Stimulated activated CD8-positive, alpha-beta memory T cell treated with anti-CD3 and anti-CD28 coated beads, Interleukin-15, amount 100 ng/mL, for 4 hours (primary cell): ENCODE measurements at places on chromosomes 3 and 15.

- DNase-seq, result no peak
These were observed 117.1 kb upstream of the TJP1 start for GRCh38 chr15:29939404-29939803.

DNA sequence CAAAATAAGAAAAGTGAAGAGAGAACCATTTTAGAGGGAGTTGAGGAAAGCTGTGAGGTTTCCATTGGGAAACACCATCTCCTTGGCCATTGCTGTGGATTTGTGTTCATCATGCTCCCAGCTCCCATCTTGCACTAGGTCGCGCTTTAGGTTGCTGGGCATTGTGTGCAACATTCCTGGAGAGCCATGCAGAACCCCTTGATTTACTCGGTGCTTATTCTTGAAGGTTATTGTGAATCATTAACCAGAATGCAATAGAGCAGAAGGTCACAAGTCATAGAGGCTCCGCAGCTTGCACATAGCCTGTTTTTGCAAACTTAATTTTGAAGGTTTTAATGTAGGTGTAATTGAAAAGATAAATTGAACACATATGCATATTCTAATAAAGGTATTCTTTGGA is 239.2 kb upstream of the IL12A start:
- DNase-seq, result no peak

DNA sequence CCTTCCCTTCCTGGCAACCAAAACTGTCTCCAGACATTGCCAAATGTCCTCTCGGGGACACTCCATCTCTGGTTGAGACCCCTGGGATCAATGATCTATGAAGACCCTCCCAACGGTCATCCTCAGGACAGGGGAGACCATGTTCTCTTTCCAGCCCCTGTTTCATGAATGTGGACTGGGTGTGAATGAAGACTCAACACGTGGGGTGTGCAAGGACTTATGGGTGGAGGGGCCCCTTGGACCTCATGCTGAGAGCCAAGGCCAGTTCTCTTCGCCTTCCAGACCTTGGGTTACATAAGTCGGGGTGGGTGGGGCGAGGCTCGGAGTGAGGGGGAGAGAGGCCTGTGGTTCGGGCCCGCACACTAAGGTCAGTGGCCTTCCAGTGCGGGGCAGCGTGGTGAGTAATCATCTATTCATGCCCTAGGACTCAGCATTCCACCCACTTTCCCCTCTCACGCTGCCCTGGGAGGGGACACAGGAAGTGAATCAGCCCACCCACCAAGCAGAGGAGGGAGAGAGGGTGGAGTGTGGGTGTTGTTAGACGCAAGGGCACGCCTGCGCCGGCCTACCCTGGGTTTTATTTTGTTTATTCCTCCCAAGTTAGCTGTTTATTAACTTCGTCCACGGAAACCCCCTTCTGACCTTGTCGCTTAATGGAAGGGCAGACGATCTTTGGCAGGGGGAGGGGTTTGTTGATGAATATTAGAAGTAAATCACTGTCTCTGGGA is 6.7 kb downstream of the PAQR5 start:
- DNase-seq, result no peak

- DNase-seq, result no peak
These were observed 27.8 kb upstream of the AP4E1 start for GRCh38 chr15:50880651-50881114.

GRCh38 chr3:46900356-46900755 is 22.8 kb downstream of the PTH1R start:
- DNase-seq, result no peak

DNA sequence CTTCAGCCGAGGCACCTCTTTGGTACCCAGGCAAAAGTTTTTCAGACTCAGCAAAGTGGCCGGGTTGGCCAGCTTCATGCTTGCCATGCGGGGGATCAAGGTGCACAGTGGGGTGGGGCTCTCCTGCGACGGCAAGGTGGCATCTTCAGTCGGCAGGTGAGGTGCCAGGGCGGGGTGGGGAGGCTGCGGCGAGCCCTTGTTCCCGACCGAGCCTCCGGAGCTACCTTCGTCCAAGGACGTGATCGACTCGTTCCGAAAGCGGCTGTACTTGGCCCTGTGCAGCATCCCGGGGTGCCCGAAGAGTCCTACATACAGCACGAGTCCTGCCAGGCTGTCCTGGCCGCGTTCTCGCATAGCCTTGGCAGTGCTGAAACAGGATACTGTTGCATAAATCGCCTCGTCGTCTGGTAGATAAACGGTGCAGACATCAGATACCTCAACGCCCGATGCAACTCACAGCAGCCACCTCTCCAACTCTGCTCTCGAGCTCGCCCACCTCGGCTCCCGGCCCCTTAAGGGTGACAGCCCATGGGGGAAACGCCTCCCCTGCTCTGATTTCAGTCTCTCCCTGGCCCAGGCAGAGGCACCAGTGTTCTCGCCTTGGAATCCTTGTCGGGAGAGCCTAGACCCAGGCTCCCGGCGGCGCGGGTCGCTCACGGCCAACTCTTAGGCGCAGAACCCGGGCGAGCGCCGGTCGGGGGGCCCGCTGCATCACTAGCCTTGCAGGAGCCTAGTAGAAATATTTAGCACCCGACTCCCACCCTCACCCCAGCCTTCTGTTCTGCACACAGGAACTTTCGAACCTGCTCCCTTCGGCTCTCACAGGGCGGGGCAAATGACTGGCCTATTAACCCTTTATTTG is 826 bp downstream of the SHC4 start:
- DNase-seq, result no peak

DNA sequence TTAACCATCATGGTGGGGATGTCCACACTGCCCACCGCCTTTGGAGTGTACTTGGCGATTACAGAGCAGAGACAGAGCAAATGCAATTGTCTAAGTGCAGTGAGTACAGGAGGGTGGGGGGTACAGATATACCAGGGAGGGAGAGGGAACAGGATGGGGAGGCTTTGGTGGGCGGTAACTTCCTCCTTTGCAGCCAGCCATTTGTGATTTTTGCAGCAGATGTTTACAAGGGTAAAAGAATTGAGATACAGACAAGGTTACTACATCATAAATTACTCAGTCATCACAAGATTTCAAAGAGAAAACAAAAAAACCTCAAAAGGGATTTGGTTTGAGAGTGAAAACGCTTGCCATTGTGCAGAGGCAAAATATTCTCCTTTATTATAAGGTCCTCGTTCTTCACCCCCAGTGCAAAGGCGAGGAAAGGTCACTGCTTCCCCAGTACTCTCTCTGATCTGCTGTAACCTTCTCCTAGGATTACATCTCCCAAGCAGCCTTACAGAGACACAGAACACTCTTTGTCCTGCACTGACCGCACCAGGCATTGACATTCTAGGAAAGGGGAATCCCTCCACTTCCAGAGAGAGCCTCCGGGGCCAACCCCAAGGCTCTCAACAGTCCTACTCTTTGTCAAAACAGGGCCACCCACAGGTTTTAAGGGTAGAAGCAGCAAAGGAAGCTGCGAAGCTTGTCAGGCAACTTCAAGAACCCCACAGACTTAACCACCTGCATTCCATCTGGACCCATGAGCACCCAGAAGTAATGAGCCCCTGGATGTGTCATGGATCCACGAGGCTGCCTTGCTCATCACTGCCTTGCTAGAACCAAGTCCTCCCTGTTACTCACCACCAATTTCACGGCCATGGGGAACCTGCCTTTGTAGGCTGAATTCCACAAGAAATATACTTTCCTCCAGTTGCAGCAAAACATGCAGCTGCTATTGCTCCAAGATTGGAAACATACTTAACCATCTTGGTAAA is 117.3 kb downstream of the ADAMTS17 start:
- no peak for DNase-seq

- DNase-seq, result no peak
These were observed 968.4 kb downstream of the ZPLD1 start for GRCh38 chr3:103403191-103403590.

GRCh38 chr3:129966876-129967275 is 7.6 kb upstream of the TRH start:
- DNase-seq, result no peak
